ENCODE measurements at places on chromosomes 11 and 22.

- no peak for DNase-seq
Measured at GRCh38 chr11:78551066-78551465, 23.6 kb downstream of the NARS2 start.

DNA sequence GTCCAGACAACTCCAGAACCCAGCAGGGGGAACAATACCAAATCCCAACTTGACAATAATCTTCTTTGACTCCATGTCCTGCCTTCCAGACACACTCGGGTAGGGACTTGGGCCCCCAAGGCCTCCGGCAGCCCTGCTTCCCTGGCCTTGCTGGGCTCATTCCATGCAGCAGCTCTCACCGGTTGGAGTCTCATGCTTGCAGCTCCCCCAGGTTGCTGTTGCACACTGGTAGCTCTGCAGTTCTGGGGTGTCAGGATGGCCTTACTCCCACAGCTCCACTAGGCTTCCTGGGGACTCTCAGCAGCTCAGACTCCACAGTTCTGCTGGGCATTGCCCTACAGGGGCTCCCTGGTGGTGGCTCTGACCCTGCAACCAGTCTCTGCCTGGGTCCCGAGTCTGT is 42.8 kb downstream of the ST3GAL4 start:
- DNase-seq = no peak

DNA sequence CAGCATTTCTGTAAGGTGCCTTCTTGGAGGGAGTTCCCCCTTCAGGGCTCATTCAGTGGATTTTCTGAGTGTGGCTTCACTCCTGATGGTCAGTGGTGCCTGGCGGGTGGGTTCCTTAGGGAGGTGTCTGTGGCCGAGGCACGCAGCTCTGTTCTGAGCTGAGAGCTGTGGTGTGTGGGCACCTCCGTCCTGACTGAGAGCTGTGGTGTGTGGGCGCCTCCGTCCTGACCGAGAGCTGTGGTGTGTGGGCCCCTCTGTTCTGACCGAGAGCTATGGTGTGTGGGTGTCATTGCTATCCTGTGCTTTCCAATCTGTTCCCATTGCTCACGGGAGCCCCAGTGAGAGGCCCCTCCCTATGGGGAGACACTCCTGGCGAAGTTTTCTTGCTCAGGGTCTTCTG is 39.8 kb downstream of the MUC6 start:
- no peak for DNase-seq

DNA sequence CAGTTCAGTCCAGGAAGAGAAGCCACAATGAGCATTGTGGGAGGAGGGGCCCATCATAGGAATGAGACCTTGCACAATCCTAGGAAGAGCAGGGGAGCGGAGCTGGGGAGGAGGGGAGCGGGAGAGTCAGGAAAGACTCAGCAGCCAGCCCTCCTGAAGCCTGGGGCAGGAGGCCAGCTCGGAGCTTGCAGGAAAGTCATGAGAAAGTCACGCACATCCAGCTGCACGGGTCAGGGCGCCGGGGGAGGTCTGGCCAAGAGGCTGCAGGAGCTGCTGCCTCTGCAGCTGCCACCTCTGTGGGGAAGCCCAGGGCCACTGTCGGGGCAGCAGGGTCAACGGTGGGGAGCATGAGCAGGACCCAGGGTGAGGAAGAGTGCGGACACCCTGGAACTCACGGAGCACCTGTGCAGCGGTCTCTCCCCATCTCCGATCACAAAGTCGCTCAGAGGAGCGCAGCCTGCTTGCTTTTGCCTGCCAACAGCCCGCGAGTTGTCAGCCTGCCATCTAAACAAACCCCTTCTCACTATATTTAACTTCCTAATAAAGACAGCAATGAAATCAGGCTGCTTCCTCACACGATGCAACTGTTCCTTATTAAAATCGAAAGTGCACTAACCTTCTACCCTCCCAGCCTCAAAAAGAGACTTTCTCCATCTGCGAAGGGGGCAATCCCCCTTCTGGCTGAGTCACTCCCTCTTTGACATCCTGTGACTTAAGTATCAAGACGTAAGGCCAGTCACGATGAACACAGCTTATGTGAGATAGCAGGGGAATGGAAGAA is 52.9 kb upstream of the RTL6 start:
- no peak for DNase-seq

DNA sequence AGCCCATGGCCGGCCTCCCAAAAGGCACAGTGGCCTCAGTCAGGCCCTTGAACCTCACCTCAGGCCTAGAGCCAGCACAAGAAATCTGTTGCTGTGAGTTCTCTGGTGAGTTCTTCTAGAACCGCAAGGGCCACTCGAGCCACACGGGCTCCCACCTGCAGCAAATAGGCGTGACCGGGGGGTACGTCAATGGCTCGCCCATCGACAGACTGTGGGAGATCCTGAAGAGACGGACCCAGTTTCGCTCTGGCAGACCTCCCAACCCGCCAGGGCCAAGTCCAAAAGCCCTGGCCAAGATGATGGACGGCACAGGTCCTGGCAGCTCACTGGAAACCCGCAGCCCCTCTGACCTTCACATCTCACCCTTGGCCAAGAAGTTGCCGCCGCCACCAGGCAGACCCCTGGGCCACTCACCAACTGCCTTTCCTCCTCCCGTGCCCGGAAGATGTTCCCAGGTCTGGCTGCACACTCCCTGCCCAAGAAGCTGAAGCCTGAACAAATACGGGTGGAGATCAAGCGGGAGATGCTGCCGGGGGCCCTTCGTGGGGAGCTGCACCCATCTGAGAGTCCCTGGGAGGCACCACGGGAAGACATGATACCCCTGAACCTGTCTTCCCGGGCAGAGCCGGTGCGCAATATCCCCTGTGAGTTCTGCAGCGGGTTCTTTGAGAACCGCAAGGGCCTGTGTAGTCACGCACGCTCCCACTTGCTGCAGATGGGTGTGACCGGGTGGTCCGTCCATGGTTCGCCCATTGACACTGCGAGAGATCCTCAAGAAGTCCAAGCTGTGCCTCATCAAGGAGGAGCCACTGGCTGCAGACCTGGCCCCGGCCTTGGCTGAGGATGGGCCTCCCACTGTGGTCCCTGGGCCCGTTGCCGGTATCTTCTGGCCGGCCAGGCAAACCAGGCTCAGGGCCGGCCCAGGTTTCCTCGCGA is 544.2 kb upstream of the CCDC179 start:
- DNase-seq = no peak

DNA sequence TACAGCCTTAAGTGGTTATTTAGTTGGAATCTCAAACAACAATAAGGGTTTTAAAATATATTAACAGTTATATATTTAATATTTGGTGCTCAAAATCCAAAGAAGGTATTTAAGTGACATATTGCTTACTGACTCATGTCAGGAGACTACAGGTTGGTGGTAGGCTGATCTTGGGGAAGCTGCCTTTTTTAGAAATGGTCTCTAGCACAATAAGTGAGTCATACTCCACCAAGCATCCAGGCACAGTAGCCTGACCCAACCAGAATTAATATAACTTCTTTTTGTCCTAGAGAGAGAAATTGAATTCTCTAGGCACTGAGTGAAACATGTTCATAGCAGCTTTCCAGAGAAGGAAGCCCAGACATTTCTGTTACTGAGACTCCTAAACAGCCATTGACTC is 868.5 kb upstream of the TENM4 start:
- no peak for DNase-seq

- no peak for DNase-seq
Measured at GRCh38 chr11:76524919-76525318, 80.1 kb downstream of the EMSY start.

- DNase-seq = no peak
Measured at GRCh38 chr11:128604723-128605122, 17.4 kb upstream of the ETS1 start.

- DNase-seq = no peak
Measured at GRCh38 chr11:113960702-113961330, 14.1 kb upstream of the HTR3A start.

GRCh38 chr22:33682927-33683326 is 237.3 kb downstream of the LARGE1 start:
- no peak for DNase-seq

GRCh38 chr11:77779935-77780334 is 40.6 kb downstream of the RSF1 start:
- no peak for DNase-seq

DNA sequence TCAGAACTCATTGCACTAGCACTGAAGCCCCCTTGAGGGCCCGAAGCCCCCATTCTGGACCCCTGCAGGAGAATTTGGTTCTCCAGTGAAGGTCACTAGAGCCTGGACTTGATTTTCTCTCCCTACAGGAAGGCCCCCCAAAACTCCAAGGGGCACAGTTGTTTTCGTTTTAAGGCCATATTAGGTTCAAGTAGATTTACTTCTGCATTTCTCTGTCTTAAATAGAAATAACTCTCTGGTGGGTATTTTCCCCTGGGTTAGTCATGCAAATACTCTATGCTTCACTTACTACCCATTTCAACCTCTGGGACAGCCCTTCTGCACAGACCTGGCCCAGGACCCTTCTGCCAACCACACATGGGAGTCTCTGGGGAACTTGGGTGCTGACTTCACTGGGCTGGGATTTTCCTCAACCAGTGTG is 41.6 kb downstream of the WEE1 start:
- no peak for DNase-seq

- DNase-seq = no peak
Measured at GRCh38 chr22:41410311-41410751, 28.6 kb downstream of the TEF start.

DNA sequence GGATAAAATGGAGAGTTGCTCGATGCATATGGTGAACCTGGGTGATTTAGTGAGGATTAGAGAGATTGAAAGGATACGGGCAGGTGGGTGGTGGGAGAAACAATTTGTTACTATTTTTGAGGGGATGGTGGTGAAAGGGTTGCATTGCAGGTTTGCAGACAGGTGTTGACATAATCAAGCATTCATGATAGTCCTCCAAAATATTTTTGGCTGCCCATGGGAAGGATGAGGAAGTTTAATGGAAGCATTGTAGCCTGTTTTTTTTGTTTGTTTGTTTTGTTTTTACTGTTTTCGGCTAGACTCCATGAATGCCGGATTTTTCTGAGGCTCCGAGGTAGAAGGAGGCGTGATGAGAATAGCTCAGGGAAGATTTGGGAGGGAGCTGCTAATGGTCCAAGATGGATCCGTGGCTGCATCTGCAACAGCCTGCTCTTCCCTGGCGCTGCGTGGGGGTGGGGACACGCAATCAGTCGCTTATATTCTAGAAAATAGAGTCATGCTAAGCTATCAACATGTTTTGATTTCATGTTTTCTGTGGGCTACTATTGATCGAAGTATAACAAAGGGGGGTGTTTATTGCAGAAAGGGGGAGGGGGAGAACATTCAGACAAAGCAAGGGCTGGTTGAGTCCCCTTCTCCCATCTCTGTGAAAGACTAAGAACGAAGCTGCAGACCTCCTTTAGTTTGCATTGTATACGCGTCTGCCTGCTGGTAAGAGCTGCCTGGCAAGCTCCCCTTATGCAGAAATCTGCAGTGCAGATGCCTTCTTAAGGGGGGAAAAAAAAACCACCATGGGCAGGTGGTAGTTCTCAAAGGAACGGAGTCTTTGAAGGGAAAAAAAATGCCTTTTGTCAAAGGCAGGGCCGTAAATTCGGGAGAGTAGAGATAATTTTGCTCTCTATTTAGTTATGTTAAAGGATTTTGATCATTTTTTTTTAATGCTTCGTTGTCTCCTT is 1.0 kb downstream of the RTN3 start:
- no peak for DNase-seq

- no peak for DNase-seq
Measured at GRCh38 chr11:57805780-57806179, 44.2 kb downstream of the CTNND1 start.

GRCh38 chr11:125256541-125257189 is 92.1 kb downstream of the PKNOX2 start:
- no peak for DNase-seq

- DNase-seq = no peak
Measured at GRCh38 chr22:28172892-28173670, 254.0 kb upstream of the PITPNB start.

DNA sequence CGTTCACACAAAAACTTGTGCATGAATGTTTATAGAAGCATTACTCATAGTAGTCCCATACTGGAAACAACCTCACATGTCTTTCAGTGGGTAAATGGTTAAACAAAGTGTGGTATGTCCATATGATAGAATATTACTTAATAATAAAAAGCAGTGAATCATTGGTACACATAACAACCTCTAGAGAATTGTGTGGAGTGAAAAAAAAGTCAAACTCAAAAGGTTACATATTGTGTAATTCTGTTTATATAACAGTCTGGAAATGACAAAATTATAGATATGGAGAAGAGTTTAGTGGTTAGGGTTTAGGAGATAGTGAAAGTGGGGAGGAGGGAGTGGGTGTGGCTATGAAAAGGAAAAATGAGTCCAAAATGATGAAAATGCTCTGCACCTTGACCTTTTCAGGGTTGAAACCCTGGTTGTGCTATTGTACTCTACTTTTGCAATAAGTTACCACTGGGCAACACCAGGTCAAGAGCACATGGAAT is 243.4 kb upstream of the DDI1 start:
- DNase-seq = no peak

DNA sequence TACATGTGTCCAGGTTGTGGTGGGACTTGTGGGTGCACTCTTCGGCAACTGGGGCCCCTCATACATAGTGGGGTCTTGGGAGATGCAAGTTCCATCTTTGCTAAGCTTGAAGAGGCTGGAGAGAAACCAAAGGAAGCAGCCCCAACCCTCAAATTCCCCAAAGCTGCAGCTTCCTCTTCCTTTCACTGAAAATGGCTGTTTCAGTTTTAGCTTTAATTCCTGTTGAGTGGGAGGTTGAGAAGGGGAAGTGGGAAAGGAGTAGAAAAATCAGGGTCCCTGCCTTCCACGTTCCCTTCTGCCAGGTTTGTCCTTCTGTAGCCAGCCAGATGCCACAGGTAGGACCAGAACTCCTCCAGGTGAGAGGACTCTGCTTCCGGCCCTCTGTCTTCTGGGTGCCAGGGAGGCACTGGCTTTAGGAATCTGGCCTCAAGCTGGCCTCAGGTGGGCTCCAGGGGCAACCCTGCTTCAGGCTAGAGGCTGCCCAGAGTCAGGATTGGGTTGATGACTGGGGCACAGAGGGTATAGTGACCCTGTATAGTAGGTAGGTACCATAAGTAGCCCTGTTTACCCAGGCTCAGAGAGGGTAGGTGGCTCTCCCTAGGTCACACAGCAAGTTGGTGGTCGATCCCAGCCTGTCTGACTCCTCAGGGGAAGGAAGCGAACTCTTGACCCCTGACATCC is 16.2 kb downstream of the P2RY6 start:
- no peak for DNase-seq

- no peak for DNase-seq
Measured at GRCh38 chr11:2363577-2364370, 13.3 kb upstream of the CD81 start.

GRCh38 chr11:4436411-4436810 is 12.7 kb upstream of the OR52K2 start:
- DNase-seq = no peak

- no peak for DNase-seq
Measured at GRCh38 chr22:44739024-44739423, 13.4 kb upstream of the ARHGAP8 start.
